ENCODE measurements at places on chromosomes 4 and X. TPM values are rescaled to one million over a fixed set of nuclear protein-coding genes. Genes with fewer than 3 reads are reported as not detected.

GRCh38 chr4:102792361-102792936 lies 31.7 kb upstream of the MANBA start:
- DNase-seq: no peak

DNA sequence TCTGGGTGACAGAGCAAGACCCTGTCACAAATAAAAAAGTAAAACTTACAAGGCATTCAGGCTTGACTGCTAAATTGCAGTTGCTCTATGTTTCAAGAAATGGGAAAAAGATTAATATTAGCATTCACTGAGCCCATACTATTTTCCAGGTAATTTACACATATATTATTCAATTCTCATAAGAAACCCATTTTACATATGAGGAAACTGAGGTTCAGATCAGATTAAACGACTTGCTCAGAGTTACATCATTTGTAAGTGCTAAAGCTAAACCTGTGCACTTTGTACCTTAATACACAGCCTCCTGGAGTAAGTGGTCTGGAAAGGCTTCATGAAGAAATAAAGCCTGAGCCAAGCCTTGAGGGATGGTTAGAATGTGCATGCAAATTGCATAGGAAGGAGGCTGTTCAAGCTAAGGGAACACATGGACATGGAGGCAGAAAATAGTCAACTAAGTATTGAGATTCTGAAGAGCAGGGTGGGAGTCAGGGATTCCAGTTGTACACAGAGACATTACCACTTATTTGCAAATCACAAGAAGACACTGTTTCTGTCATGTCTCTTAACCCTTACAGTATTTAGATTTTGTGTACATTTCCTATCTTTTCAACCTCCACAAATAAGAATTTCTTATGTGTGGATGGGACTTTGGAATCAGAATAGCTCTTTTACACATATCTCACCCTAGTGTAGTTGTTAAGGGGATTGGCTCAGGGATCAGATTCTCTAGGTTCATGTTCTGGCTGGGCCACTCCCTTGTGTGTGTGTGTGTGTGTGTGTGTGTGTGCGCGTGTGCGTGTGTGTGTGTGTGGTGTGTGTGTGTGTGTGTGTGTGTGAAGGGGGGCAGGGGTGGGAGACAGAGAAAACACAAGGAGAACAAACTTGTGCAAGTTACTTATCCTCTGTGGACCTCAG lies 113.4 kb downstream of the TMEM164 start:
- DNase-seq: no peak

DNA sequence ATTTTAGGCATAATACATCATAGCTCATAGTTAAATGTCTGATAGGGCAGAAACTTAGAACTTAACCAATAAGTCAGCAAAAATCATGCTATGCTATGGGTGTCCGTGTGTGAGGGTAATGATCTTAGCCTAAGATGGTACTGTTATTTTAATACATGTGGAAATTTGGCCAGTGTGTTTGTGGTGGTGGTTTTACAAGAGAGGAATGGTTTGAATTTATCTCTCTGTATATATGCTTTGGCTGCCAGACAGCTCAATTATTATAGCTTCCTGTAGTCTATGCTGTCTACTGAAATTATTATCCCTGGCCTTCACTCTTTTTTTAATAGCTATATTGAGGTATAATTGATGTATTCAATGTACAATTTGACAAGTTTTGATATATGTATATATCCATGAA lies 21.3 kb downstream of the ZNF330 start:
- DNase-seq: no peak

Gene TXLNG
- total RNA-seq: 6.2 TPM

Gene LRIT3
- not detected for total RNA-seq

Gene CT45A1
- not detected for total RNA-seq

Gene ITGB1BP2
- total RNA-seq: 0.74 TPM
